ENCODE measurements at places on chromosomes 2 and 18. TPM values are rescaled to one million over a fixed set of nuclear protein-coding genes. Genes with fewer than 3 reads are reported as not detected.

Gene FBXO41
- 1.6 TPM for total RNA-seq

Gene TEX44
- total RNA-seq = not detected

Gene UGT1A7
- total RNA-seq = not detected

Gene GREB1L
- total RNA-seq = 0.30 TPM

Gene PROKR1
- not detected for total RNA-seq

Gene ADGRF3
- total RNA-seq = not detected

Gene FLACC1
- not detected for total RNA-seq

Gene FAM237A
- total RNA-seq = not detected

Gene VIL1
- not detected for total RNA-seq

Gene LYG2
- total RNA-seq = not detected

Gene MAPRE3
- total RNA-seq = 1.3 TPM

Gene LCT
- total RNA-seq = not detected
